ENCODE measurements at places on chromosomes 12 and 14.

DNA sequence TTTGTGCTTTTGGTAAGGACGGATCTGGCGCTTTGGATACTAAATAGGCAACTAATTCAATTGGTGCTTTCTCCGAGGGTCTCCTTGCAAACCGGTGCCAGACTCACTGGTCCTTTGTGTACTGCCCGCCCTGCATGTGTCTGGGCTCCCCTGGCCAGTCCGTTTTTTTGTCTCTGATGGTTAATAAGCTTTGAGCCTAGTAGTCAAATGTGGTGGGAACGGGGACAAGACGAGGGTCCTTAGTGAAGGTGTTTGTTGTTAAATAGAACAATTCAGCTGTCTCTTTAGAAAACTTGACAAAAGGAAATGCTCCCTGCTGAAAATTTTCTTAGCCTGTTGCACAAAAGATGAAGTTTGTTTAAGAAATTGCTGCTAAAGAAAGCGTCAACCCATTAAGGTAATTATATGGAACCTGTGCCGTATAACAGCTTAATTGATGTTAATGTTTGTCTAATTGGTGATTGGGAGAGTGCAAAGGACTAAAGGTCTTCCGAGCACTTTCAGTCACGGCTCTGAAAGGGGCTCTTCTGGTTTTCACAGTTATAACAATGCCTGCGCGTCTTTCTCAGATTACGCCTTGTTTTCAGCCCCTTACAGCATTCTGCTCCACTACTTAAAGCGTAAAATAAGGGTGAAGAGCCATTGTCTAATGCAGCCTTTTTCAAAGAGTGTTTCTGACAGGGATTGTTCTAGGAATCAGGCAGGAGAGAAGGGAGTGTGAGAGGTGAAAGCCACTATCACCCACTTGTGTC, 537.4 kb downstream of the PRKD1 start:
- DNase-seq: no peak

- no peak for DNase-seq
Observed at GRCh38 chr12:114685320-114685781, 1.4 kb upstream of the TBX3 start.

DNA sequence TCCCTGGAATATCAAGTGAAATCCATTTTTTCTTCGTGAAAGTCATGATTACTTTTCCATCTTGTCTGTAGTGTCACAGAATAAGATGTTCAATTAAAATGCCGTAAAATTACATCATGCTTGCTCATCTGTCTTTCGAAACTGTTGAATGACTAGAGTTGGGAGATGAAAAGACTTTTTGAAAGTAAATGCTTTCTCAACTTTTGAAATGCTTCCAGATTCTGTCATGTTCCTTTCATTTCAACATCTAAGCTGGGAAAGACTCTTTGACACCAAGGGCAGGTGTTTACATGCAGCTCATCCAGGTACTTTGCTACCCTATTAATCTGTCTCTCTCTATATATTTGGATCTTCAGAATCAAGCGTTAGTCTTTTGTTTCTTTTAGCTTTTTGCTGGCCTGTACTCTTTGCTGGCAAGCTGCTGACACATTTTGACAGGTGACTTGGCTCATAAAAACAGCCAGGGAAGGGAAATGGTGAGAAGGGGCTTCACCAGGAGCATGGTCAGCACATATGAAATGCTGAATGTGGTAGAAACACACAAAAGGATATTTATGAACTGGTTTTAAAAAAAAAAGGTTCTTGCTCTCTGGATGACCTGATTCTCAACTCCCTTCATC, 77.0 kb upstream of the METAP2 start:
- DNase-seq: no peak

DNA sequence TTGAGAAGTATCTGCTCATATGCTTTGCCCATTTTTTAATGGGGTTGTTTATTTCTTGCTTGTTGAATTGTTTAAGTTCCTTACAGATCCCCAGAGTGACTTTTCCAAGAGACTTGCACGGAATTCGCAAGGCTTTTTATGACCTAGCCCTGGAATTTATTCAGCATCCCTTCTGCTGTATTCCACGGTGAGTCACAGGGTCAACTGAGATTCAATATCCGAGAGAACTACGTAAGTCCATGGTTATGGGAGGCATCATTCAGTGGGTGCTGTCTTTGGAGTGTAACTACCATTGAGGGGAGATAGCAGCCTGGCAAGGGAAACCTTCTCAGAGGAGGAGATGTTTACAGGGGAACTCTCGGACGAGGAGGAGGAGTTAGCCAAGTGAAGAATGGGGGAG, 20.9 kb upstream of the GPRC5A start:
- DNase-seq: no peak

GRCh38 chr14:36442824-36443241, 77.2 kb downstream of the NKX2-1 start:
- no peak for DNase-seq

- DNase-seq: no peak
Observed at GRCh38 chr12:33562401-33562800, 122.8 kb upstream of the SYT10 start.

DNA sequence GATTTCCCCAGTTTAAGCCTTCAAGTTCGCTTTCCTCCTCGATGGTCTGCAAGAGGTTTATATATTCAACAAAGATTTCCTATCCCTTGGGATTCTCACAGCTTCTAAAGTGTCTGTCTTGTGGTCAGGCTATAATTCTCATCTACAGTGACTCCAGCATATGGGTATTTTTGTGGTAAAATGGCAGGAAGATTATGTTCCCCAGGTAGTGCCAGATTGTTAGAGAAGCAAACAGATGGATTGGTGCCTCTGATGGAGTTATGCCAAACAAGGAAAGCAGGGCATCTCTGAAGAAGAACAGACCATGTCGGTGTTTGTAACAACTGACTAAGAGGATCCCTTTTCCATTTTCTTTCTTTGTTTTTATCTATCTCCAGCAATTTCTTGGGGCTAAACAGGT, 5.5 kb upstream of the CCDC175 start:
- DNase-seq: no peak

DNA sequence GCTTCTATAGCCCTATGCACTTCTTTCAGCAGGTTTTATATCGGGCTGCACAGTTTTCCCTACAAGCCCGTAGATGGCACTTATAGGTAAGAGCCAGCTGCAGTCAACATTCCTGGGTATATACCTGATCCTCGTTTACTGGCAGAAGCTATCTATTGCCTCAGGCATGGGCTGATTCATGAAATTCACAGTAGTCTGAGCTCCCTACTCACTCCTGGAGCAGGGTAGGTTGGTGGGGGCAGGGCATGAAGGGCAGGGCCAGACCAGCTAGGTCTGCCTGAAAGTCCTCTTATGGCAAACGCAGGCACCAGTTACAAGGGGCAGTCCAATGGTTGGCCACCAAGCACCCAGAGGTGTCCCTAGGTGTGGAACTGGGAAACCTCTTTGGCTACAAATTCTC, 345.8 kb downstream of the RPS29 start:
- no peak for DNase-seq

DNA sequence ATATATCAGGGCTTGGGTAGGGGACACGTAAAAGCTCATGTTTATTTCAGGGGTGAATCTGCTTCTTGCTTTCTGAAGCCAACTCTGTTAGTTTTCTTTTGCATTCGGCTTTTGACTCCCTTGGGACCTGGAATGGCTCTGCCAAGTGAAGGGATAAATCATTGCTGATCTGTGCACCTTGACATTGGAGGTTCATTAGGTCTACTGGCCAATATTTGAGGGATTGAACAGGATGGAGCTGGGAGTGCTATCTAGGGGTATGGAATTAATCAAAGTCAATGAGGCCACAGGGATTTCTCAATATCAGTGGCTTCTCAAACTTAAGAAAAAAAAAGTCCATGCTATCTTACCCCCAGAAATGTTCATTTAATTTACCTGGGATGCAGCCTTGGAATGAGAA, 203.5 kb upstream of the RMST start:
- DNase-seq: no peak

- no peak for DNase-seq
Observed at GRCh38 chr14:22164616-22165015, 424.4 kb downstream of the DAD1 start.

DNA sequence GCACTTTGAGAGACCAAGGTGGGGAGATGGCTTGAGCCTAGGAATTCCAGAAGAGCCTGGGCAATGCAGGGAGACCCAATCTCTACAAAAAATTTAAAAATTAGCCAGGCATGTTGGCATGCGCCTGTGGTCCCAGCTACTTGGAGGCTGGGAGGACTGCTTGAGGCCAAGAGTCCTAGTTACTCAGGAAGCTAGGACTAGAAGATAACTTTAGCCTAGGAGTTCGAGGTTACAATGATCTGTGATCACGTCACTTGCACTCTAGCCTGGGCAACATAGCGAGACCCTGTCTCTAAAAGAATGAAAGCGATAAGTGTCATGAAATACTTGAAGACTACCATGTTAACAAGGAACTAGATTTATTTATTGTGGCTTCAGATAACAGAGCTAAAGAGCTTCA, 3.5 kb downstream of the ATF7 start:
- no peak for DNase-seq

DNA sequence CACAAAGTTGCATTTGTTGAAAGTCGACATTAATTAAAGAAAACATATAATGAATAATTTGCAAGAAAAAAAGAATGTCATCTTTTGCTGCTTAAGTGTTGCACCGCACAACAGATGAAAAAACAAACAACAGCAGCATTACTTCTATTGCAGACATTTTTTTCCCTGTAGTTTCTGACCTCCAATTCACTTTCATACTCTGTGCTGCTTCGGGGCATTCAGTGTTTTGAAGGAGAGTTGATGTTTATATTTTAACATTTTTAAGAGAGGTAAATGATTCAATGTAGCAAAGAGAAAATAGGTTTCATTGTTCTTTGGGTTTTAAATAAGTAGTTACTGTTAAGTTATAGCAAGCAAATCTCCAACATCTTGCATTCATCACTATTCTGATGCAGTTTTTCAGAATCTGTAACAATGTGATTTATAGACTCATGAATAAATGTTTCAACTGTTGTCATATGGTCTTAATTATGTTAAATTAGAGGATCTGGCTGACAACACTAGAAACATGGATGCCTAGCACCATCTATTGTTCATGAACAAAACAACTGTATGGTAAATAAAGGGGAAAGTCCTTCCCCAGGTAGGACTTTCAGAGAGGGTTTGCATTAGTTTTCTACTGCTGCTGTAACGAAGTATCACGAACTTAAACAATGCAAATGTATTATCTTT, 168.1 kb downstream of the BCAT1 start:
- DNase-seq: no peak

DNA sequence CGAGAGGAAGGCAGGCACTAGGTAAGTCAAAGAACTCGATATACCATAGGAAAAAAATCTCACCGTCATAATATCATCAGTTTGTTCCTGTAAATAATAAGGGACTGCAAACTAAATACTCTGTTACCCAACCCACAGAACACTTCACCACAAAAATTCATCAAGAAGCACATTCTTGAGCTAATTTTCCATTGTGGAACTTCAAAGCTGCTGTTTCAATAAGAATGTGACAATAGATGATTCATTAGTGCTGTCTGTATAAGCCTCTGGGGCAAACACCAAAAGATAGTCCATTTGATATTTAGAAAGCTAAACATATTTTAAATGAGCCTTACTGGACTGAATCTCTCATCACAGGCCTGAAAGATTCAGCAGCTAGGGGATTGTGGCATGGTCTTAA, 219.4 kb downstream of the KSR2 start:
- no peak for DNase-seq

GRCh38 chr14:103562429-103563225, at the start of the genes BAG5 and COA8:
TSS of gene BAG5 (minus strand) at chr14:103562657. CDS start at chr14:103561164, 1,493 bp downstream.
TSS of gene COA8 (plus strand) at chr14:103562960. CDS start at chr14:103563002, 42 bp downstream.
- peak; percentile 68 for DNase-seq

- no peak for DNase-seq
Observed at GRCh38 chr14:104250175-104250574, 111.8 kb downstream of the KIF26A start.

GRCh38 chr14:39877577-39878190, 445.5 kb upstream of the FBXO33 start:
- no peak for DNase-seq

GRCh38 chr12:124233041-124233796, 61.7 kb upstream of the RFLNA start:
- no peak for DNase-seq
